ENCODE measurements at places on chromosomes 4 and X.
A peak's percentile ranks its signal among the peaks of the same experiment; 100 is the strongest.

DNA sequence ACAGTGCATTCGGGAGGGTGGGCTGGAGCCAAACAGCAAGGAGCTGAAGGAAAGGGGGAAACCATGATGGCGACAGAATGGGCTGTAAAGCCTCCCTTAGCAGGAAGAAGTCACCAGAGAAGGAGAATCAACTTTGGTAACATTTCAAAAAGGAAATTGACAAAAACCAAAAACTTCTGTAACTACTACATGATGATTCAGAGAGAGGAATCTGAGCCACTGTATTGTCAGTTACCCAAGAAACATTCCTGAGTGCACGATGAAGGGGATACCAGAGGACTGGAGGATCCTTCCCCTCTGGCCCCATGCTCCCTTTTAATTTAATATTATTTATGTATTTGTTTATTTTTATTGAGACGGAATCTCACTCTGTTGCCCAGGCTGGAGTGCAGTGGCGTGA is 26.3 kb downstream of the PDHA1 start:
- DNase-seq: no peak

GRCh38 chrX:1264556-1264955 is 4.1 kb upstream of the CSF2RA start:
- no peak for DNase-seq

DNA sequence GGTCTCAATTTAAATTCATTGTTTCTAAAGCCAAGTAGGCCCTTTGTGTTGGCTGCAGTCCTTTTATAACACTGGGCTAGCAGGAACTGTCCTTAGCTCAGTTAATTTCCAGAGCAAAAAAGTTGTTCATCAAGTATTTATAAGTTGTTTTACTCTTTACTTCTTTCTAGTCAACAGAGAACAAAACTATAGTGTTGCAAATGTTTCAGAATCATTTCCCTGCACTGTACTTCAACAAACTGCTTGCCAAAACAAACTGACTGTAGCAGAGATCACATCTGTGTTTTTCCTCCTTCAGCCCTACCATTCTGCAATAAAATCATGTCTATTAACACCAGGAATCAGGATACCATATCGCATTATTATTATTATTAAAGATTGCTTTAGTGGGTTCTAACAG is 168.5 kb upstream of the SH3RF1 start:
- no peak for DNase-seq

GRCh38 chr4:185811509-185812364 is at the start of gene SORBS2:
Gene SORBS2 (minus strand): TSS chr4:185812194. CDS start chr4:185690571, 121,623 bp downstream.
- no peak for DNase-seq

DNA sequence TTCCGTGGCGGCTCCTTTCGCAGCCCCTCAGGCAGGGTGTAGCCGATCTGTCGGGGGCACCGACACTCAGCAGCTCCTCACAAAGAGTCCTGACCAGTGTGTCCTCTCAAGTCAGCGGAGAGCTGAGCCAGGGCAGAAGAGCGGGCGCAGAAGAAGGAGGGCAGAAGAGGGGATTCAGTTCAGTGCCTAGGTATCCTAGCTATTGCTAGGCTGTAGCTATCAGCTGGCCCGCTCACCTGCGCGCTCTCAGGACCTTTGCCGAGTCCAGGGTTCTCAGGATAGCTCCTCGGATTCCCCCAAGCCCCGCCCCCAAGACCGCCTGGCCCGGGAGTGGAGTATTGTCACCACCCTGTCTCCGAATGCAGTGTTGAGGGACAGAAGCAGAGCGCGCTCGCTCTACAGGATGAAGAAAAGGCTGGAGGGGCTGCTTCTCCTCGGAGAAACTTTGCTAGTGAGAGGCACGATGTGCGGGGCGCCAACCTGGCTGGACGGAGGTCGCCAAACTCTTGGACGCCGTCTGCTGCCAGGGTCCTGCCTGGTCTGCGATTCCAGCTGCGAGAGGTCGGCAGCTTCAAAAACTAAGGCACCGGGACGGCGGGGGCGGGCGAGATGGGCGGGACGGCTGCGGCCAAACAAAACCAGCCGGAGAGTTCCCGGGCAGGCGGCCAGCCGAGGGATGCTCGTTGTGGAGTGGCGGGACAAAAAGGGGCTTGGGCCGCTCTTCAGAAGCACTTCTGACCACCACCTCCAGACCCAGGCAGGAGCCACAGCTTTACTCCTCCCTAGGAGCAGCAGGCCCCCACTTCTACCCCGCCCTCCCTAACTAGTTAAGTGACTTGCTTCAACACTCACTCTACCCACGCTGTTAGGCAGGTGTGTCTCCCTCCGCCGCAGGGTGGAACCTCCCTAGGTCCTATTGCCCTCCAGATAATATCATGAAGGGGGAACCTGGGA is at the start of gene XKRX:
TSS of gene XKRX (minus strand) at position 258 of the 954 bp plus-strand sequence. CDS start 613 bp downstream, outside the sequence.
- peak; percentile 40 for DNase-seq

GRCh38 chrX:31212856-31213748 is 141.3 kb upstream of the FTHL17 start:
- DNase-seq: no peak

- DNase-seq: no peak
Measured at GRCh38 chr4:40515398-40516293, 114.0 kb downstream of the RBM47 start.

DNA sequence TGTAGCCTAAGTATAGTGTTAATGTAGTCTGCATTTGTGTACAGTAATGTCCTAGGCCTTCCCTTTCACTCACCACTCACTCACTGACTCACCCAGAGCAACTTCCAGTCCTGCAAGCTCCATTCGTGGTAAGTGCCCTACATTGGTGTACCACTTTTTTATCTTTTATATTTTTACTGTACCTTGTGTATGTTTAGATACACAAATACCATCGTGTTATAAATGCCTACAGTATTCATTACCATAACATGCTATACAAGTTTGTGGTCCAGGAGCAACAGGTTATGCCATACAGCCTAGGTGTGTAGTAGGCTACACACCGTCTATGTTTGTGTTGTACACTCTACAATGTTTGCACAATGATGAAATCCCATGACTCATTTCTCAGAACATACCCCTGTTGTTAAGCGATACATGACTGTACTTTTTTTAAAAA is 15.4 kb downstream of the TSPAN5 start:
- DNase-seq: no peak

DNA sequence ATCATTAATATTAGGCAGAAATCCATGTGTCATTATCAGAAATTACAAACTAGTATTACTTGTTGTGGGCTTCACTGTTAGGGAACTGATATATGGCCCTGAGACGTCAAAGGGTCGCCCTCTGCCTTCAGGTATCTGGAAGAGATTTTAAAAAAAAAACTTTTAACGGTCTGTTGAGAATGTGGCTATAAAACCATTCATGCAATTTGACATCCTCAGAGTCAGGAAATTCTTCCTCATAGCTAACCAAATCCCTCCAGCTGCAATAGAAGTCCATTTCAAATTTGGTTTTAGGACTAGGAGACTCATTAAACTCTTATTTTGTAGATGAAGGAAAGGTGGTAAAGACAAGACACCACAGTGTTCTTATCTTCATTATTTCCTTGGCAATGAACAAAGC is 194.2 kb upstream of the NOCT start:
- no peak for DNase-seq

GRCh38 chr4:172157946-172158345 is 344.7 kb downstream of the GALNTL6 start:
- no peak for DNase-seq

DNA sequence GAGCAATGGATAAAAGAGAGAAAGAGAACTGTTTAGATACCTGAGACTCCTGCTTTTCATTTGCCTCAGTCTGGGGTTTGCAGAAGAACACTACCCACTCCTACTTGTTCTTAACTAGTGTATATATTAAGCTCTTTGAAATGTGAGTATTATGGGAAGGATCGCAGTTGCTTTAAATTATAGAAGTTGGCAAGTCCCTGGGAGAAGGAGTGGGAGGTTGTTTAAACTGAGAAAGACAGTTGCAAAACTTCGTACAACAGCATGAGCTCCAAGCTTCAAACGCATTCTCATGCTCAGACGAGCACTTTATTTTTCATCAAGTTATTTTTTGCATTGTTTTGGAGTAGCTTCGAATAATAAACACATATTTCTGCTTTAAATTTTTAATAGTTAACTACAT is 88.1 kb upstream of the C1QTNF7 start:
- DNase-seq: no peak

- DNase-seq: no peak
Measured at GRCh38 chr4:26458157-26458561, 32.1 kb downstream of the CCKAR start.
